Activated CD8-positive, alpha-beta memory T cell treated with anti-CD3 and anti-CD28 coated beads, Interleukin-2, amount 10 ng/mL, durations not matched to agents 7 days and 5 days (primary cell): ENCODE measurements at places on chromosomes 7 and 10. TPM values are rescaled to one million over a fixed set of nuclear protein-coding genes. Genes with fewer than 3 reads are reported as not detected.
A peak's percentile ranks its signal among the peaks of the same experiment; 100 is the strongest.

The EMX2 gene
- total RNA-seq = not detected

DNA sequence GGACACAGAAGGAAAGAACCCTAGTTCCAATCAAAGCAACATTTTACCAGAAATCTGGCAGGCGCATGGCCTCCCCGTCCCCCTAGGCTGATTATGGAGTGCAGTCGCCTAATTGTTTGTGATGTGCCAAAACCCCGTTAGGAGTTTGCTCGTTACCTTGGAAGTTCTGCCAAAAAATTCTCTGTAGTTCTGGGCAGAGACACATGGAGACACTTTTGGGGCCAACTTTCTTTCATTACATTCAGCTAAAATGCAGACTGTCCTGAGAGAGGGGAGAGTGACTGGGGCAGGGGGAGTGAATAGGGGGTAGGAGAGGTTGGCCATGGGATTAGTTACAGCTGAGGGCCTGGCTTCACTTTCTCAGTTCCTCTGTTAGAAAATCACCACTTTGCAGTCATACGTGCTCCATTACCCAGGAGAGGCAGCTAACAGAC is 158.0 kb upstream of the NPVF start:
- H3K4me3 ChIP-seq = no peak overlapping the region
- DNase-seq = no peak
- peaks cover 25% of the 10 kb centered on the region for H3K27me3 ChIP-seq
- H3K27ac ChIP-seq = no peak overlapping the region
- H3K36me3 ChIP-seq = no peaks in the 10 kb centered on the region
- H3K4me1 ChIP-seq = no peaks in the 10 kb centered on the region

DNA sequence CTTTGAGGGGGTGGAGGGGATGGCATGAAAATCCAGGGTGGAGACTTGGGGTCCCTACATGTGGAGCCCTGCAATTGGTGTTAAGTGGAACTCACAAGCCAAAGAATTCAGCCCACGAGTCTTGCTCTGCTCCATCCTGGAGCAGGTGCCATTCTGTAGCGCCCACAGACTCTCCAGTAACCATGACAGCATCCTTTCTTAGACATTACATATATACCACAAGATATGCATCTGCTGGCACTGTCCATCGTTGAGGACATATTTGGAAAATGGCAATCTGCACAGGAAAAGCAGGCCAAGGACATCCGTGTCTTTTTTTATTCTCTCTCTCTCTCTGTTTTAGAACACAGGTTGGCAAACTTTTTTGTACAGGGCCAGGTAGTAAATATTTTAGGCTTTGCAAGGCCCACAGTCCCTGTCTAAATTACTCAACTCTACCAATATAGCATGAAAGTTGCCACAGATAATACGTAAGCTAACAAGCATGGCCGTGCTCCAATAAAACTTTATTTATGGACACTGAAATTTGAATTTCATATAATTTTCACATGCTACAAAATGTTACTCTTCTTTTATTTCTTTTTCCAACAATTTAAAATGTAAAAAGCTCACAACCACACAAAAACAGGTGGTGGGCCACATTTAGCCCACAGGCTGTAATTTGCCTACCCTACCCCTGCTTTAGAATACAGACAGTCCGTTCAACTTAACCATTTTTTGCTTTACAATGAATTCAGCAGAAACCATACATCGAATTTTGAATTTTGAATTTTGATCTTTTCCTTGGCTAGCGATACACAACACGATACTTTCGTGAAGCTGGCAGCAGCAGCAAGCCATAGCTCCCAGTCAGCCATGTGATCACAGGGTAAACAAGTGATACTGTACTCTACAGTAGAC is 141.4 kb upstream of the STK17A start:
- no peak overlapping the region for H3K4me3 ChIP-seq
- no peak overlapping the region for H3K27ac ChIP-seq
- H3K4me1 ChIP-seq = no peaks in the 10 kb centered on the region

DNA sequence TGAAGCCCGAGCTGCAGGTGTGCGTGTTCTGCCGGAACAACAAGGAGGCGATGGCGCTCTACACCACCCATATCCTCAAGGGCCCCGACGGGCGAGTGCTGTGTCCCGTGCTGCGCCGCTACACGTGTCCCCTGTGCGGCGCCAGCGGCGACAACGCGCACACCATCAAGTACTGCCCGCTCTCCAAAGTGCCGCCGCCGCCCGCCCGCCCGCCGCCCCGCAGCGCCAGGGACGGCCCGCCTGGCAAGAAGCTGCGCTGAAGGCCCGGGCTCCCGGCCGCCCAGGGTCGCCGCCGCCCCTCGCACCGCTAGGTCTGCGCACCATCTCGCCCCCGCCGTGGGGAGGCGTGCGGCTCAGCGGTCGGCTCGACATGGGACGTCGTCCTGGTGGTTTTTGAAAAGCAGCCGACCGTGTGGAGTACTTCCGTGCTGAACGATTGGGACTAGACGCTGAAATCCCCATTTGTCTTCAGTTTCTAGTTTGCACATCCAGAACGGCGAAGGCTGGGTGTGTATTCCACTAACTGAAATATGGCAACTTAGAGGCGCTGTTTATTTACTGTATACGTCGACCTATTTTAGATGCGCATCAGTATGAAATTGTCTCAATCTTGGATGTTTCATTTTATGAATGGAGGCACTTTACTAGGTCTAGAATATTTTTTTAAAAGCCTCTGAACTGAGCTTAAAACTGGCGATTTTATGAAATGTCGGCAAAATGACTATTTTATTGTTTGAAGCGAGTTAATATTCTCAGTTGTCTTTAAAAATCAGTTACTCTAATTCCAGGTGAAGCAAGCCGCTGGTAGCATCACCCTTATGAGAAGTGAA is 1.1 kb downstream of the NANOS1 start:
- peak overlapping the region; percentile 19 for H3K27ac ChIP-seq
- peak; percentile 73 for DNase-seq
- peaks cover 21% of the 10 kb centered on the region for H3K36me3 ChIP-seq
- H3K4me3 ChIP-seq = peak overlapping the region; percentile 63

GRCh38 chr10:59561477-59562121 is 148.1 kb downstream of the SLC16A9 start:
- no peaks in the 10 kb centered on the region for H3K4me1 ChIP-seq
- H3K36me3 ChIP-seq = no peaks in the 10 kb centered on the region
- H3K27me3 ChIP-seq = no peaks in the 10 kb centered on the region

DNA sequence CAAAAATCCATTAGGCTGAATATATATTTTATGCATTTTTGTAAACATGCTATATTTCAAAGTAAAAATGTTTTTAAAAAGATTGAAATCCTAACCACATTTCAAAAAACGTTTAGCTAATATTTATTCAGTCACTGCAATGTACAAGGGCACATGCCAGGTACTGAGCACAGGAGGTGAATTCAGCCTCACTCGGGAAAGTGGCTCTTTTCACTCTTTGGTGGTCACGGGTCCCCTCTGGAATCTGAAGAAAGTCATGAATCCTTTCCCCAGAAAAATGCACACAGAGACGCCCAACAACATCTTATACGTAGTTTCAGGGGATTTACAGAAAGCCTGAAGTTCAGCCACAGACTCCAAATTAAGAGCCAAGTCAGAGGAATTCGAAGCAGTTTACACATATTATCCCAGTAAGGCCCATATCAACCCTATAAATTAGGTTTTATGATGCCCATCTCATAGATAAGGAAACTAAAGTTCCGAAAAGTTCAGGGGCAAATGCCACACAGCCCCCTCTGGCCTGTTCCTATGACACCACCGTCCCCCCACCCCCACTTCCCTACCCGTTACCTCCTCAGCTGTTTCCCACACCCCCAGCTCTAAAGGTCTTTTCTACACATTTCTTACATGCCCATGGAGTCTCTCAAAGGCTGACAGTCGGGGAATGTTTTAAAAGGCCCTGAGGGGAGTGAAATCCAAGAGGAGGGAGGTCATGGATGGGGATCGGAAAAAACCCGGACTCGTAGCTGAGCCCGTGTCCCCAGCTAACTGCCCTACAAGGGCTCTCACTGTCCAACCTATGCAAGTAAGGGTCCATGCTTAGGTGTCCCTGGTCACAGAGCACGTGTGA is 9.6 kb upstream of the SVOPL start:
- no peak overlapping the region for H3K27ac ChIP-seq
- no peaks in the 10 kb centered on the region for H3K36me3 ChIP-seq
- H3K4me1 ChIP-seq = peaks cover 6% of the 10 kb centered on the region
- no peak for DNase-seq
- H3K4me3 ChIP-seq = no peak overlapping the region
- peaks cover 7% of the 10 kb centered on the region for H3K27me3 ChIP-seq

DNA sequence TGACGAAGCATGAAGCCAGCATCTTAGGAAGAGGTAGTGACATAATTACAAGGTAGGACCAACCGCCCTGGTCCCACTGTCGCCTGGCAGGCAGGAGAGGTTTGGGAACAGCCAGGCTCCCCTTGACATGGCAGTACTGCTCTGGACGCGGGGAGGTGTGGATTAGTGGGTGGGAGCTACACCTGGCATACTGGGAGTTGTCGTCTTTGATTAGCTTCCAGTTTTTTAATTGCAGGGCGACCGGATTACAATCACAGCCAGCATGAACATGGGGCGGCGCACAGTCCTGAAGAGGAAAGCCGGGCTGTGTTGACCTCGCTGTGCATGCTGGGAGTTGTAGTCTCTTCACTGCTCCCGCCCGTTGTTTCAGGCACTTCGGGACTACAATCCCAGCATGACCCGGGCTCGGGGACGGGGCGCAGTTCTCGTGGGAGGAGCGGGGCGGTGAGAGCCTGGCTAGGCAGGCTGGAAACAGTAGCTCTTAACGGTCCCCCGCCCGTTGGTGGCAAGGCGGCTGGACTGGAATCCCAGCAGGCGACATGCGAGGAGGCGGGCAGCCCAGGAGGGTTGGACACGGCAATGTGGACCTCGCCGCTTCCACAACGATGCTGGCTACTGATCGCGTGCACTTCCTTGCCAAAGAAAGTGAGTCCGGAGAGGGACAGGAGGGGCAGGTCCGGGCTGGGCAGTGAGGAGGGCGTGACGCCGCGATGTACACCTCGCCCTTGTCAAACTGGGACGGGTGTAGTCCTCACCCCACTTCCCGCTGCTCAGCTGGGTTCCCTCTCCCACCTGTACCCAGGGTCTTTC is 98.0 kb upstream of the ZNF722 start:
- H3K4me3 ChIP-seq = peak overlapping the region; percentile 79
- peaks cover 4% of the 10 kb centered on the region for H3K4me1 ChIP-seq

DNA sequence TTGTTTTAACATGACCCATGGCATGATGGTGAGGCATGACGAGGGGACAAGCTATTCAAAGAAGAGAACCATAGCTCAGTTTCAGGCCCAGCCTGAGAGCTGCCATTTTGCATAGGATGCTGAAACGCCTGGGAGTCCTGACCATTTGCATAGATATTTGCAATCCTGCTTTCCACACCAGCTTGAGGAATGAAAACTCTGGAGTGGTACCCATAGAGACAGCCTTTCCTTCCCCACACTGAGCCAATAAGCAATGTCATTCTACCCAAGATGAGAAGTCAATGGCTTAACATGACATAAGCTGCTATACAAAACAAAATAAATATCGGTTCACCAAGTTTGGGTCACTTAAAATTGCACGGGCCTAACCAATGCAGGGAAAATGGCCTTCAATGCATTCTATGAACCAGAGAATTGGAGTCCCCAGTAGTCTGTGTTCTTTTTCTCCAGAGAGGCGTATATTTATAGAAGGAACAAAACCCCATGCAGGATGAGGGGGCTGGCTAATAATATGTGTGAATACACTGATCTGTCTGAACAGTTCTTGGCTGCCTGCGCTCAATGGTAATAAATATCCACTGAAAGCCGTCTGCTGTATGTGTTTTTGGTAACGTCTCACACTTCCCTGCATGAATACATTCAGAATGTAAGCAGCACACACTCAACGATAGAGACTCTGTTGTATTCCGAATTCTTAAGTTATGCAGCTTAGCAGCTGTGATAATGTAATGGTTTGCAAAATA is 329.3 kb downstream of the FRMD4A start:
- peaks cover 9% of the 10 kb centered on the region for H3K27me3 ChIP-seq
- H3K36me3 ChIP-seq = no peaks in the 10 kb centered on the region
- H3K4me3 ChIP-seq = no peak overlapping the region
- no peak for DNase-seq

DNA sequence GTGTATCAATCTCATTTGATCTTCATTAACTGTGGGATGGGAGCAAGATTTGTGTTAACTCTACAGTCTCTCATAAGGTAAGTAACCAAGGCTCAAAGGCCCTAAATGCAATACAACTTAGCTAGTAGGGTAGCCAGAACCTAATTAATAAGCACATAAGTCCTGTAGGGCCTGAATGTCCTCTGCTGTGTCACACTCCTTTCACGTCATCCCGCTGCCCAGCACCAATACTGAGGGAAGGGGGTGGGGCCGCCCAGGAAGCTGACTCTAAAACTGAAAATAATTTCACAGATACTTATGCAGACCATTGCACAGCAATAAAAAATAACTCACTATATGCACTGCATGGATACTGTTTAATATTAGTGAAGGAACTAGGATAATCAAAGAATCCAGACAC is 13.7 kb downstream of the CCDC6 start:
- H3K4me1 ChIP-seq = peaks cover 39% of the 10 kb centered on the region
- H3K36me3 ChIP-seq = peaks cover 8% of the 10 kb centered on the region
- H3K4me3 ChIP-seq = no peak overlapping the region
- no peak for DNase-seq
